Omental fat pad (tissue), 4 donors: ENCODE measurements at places on chromosomes 12 and 14. TPM values are rescaled to one million over a fixed set of nuclear protein-coding genes. Genes with fewer than 3 reads are reported as not detected.

Gene PCED1B
- 5.7 TPM for total RNA-seq

DNA sequence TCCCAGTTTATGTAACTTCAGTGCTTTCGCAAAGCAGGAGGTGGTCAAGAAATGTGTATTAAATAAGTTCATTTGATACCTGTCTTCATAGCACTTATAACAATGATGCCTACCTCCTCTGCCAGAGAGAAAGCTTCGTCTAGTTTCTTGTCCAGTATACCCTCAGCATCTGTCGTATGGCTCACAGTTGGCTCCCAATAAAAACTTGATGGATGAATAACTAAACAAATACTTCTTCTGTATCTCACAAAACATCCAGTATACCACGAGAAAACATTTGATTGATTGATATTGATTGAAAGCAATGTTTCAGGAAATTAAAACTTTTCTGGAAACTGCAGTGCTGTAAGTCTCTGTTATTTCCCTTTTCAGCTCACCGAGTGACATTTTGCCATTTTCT lies 26.9 kb upstream of the PTGDR start:
- DNase-seq = no peak

GRCh38 chr12:99393763-99394162 lies 253.8 kb upstream of the GARIN6 start:
- no peak for DNase-seq

DNA sequence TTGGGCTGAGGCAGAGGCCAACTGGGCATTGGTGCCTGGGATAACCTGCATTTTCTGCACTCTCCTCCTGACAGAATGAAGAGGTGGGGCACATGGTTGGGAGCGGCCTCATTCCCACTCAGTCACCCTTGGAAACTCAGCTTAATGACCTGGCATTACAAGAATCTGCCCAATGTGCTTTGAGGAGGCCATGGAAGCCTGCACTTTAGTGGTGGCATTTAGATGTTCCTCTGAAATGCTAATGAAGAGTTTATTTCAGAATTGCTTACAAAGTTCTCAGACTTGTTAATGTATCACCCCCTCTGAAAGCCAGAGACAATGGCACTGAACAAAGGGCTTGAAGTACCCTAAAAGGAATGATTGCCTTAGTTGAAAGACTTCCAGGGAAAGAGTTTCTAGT lies 71.4 kb upstream of the PARP11 start:
- DNase-seq = no peak

DNA sequence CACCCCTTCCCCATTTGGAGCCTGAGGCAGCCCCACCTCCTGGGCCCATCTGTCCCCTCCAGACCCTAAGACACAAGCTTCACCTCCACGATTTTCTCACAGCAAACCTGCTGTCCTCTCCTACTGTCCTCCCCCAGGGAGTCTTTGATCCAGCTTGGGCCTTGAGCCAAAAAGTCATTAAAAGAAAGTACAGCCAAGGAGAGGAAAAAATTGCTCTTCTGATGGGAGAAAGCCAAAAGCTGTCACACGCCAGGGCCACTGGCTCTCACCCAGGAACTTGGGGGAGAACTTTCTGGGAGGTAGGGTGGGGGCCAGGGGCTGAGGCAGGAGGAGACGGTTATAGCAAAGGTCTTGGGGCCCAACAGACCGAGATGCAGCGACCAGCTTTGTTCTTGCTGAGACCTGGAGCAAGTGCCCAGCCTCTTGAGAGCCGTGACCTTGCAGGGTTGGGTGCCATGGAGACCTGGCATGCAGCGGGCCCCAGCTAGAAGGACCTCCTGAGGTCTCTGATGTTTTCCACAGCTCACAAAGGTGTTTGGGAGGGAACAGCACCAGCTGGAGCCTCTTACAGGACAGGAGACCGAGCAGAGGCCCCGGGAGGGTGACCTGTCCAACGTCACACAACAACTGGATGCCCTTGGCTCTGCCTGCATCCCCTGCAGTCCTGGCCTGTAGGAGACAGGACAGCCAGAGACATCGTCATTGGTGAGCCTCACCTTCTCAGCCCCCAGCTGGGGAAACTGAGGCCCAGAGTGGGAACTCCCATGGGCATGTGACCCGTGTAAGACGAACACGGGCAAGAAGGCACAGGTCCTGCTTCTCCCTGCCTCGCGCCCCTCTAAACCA lies 124.5 kb downstream of the CALM1 start:
- DNase-seq = no peak

DNA sequence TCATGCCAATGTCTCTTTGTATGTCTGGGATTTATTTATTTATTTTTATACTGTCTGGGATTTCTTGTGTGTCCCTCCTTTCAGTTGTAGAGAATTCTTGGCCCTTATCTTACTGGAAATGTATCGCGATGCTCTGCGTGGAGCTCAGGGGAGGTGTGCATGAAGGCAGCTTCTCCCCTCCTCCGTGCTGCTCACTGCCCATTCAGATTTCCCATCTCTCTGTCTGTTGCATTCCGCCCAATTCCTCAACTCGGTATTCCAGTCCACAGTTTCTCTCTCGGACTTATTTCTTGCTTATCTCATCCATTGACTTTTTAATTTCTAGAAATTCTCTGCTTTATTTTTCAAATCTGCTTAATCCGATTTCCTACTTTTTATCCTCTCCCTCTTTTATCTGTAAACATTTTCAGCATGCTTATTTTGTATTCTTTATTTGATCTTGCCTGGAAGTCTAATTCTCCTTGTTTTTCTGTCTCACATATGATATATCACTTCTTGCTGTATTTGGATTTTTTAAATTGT lies 93.2 kb downstream of the FBXW8 start:
- no peak for DNase-seq

Gene ITGB7
- total RNA-seq = 2.2 TPM

- no peak for DNase-seq
Measured at GRCh38 chr14:66662374-66662773, 154.4 kb downstream of the GPHN start.

Gene TMPRSS12
- total RNA-seq = not detected

Gene HOXC6
- 1.7 TPM for total RNA-seq

DNA sequence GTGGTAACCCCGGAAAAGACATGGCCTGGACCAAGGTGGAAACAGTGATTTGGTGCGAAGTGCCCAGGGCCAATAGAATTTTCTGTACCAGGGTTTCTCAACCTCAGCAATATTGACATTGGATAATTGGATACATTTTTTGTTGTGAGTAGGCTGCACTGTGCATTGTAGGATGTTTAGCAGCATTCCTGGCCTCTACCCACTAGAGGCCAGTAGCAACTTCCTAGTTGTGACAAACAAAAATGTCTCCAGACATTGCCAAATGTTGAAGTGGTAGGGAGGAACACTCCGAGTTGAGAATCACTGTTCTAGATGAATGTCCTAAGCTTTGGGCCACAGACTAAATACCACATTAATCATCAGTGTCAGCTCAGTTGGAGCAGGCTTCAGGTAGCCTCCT lies 6.2 kb upstream of the CGRRF1 start:
- no peak for DNase-seq

Gene IL22
- total RNA-seq = not detected

- no peak for DNase-seq
Measured at GRCh38 chr12:92995258-92995903, 66.3 kb upstream of the EEA1 start.

DNA sequence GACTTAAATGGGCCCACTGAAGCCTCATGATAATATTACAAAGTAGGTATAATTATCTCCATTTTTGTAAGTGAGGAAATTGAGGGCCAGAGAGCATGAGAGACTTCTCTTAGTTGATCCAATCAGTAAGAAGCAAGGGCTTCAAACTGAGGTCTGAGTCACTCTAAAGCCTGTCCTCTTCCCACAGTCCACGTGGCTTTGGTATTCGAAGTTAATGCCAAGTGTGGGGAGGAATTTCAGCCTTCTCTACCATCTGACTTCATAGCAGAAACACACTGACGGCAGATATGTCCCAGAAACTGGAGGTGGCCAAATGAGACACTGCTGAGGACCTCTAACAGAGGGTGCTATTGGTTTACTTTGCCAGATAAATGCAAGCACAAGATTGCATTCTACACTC lies 114.4 kb upstream of the OVCH1 start:
- DNase-seq = no peak

- no peak for DNase-seq
Measured at GRCh38 chr14:68223631-68224030, 404.1 kb downstream of the RAD51B start.

- DNase-seq = no peak
Measured at GRCh38 chr12:71664411-71665089, 449 bp downstream of the THAP2 start.

- no peak for DNase-seq
Measured at GRCh38 chr12:46124132-46124847, 133.9 kb upstream of the SCAF11 start.

Gene TRIM9
- 1.5 TPM for total RNA-seq

GRCh38 chr12:100489251-100489820 lies 15.7 kb downstream of the NR1H4 start:
- no peak for DNase-seq

GRCh38 chr14:24425704-24426103 lies 3.8 kb downstream of the CBLN3 start:
- no peak for DNase-seq

Gene CEP290
- total RNA-seq = 18.9 TPM
